NCI-H1930 (cell line): ENCODE measurements at places on chromosomes 12 and 14.

DNA sequence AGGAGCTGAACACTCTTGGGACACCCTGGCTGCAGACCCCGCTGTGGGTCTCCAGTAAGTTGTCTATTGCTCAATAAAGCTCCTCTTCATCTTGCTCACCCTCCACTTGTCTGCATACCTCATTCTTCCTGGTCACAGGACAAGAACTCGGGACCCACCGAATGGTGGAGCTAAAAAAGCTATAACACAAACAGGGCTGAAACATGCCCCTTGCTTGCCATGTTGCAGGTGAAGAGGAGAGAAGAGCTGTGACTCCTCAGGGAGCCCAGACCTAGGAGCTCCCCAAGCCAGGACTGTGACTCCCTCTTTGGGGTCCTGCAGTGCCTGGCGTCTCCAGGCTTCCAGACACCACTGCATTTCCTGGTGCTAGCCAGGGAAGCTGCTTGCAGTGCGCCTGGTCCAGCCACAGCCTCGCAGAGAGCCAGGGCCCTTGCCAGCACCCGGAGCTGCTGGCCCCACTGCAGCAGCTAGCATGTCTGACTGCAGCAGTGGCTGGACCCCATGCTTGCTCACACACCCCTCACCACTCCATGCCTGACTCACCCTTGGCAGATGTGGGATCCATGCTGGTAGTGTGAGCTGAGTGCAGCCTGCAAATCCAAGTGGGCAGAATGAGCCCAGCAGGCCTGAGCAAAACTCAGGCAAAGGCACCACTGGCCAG lies 37.1 kb upstream of the OR5AU1 start:
- no peak for DNase-seq

DNA sequence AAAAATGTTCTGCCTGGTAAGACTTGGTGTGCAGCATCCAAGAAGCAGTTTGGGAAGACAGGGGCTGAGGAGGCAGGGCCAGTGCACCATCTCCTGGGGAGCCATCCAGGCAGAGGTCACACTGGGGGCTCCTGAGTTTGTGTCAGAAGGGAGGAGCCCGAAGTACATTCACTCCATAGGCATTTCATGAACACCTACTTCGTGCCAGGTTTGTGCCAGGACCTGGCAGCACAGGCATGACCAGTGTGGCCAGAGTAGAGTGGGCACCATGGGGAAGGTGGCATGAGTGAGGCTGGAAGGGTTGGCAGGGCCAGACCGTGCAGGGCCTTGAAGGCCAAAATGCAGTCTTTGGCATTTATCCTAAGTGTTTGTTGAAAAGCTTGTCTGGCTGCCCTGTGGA lies 86.5 kb upstream of the RIN3 start:
- no peak for DNase-seq

DNA sequence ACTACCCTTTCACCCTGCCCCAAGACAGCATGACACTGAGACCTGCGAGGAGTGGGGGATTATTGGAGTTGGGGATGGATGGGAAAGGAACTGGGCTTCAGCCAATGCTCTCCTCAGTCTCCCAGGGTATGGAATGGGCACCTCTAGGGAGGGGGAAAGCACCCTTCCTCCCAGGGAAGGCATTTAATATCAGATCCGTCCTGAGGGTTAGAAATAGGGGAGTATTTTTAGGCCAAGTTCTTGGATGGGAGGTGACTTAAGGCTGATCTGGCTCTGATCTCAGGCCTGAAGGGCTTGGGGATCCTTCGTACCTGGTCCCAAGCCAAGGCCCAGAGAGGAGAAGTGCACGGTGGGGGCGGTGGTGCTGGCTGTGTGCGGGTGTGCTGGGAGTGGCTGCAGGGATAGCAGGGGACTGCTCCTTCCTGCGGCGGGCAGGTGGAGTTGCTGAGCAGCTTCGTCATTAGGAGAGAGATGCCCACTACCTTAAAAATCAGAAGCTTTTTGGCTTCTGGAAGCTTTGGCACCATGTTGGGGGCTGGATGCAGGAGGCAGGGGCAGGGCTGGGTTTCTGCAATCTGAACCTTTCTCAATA lies 7.0 kb upstream of the CEBPE start:
- DNase-seq = no peak

DNA sequence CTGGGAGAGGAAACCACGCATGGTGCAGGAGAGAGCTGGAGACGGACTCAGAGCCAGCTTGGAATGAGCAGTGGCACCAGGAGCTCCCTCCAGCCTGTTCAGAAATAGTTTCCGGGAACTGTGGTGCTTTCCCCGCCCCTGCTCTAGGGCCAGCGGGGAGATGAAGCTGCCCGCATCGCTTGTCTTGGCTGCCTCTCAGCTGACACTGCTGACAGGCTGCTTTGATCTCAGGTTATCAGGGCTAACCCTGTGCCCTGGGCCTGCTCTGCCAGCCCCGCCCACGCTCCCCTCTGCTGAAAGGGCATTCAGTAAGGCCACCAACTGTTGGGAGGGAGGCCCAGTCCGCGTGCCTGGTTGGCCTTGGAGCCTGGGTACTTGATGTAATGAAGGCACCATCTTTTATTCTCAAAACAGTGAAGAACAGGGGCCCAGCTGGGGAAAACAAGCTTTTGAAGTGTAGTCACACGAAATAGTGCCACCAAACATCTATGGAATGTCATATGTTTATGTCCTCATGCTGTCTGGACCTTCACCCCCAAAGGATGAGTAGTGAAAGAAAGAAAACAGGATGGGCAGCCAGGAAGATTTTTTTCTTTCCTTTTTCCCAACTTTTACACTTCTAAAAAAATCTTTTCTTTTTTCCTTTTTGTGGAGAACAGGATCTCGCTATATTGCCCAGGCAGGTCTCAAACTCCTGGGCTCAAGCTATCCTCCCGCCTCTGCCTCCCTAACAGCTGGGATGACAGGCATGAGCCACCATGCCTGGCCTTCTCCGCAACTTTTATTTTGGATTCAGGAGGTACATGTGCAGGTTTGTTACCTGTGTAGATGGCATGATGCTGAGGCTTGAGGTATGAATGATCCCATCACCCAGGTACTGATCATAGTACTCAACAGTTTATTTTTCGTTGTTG lies 115.9 kb upstream of the TBX3 start:
- DNase-seq = no peak

GRCh38 chr14:29077916-29078315 lies 311.3 kb downstream of the FOXG1 start:
- no peak for DNase-seq

GRCh38 chr12:114185036-114185435 lies 218.9 kb upstream of the RBM19 start:
- DNase-seq = no peak
